Ecto neural progenitor cell (in vitro differentiated cells): ENCODE measurements at places on chromosomes 16 and 17.

GRCh38 chr16:29849505-29849904 lies 13.5 kb downstream of the CDIPT start:
- DNase-seq: no peak

DNA sequence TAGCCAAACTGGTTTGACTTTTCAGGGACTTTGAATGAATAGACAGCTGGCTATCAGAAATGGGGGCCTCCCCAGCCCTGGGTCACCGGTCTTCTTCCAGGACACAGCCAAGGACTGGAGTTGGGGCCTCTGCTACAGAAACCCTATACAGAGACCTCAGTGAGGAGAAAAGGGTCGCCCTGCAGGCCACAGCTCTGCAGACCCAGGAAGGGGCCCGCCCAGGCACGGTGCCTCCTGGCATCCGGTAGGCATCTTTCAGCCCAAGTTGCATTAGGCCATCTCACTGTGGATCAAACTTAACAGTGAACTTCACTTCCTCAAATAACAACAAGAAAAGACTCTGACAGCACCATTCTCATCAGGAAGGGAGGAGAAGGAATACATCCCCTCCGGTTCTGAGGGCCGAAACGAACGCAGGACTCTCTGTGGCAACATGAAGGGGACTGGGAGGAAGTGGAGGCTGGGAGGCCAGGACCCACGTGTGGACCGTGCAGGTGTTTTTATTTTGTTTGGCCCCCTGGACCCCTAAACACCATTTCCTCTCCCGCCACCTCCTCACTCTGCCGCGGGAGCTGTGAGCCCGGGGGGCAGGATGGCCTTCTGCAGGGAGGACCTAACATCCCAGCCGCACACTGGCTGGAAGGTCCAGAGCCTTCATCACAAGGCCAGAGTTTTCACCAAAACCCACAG lies 7.2 kb downstream of the SLC38A10 start:
- no peak for DNase-seq

- DNase-seq: no peak
Observed at GRCh38 chr16:46688101-46688653, 801 bp downstream of the VPS35 start.

DNA sequence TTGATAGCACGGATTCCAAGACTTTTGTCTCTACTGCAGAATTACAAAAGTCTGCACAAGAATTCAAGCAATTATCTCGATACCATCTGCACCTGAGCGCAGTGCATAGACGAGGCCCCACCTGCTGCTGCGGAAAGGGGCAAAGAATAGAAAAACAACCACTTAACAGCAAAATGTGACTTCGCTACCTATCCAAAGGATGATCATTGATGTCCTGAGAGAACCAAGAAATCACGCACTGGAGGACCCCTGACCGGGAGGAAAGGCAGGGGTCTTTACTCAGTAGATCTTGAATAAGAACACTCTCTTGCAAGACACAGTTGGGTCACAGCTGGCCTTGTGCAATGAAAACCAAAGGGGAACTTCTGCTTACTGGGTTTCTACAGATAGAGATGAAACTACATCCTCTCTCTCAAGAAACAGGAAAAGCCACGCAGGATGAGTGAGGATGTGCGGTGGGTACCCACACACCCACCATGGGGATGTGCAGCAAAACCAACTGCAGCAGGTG lies 147.4 kb upstream of the RPH3AL start:
- no peak for DNase-seq

DNA sequence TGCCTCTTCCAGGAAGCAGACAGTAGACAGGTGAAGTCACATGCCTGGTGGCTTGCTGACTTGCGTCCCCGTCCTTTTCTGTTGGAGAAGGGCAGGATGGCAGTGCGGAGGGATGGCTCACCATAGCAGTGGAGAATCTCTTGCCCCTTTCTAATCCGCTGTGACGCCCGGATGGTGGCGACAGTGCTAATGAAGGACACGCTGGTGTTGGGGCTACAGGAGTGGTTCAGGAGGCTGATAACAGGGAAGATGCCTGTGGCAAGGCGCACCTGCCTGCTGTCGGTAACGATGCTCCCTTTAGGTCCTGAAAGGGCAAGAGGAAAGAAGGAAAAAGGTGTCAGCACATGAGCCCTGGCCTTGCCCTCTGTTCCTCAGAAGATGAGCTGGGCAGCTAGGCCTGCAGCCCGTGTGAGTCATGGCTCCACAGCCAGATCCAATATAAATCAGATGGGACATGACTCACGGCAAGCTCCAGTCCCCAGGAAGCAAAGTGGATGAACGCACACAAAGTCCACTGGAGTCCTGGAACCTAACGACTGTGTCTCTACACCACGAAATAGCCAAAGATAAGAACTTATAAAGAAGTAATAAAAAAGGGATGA lies 25.5 kb downstream of the SERPINF1 start:
- no peak for DNase-seq

DNA sequence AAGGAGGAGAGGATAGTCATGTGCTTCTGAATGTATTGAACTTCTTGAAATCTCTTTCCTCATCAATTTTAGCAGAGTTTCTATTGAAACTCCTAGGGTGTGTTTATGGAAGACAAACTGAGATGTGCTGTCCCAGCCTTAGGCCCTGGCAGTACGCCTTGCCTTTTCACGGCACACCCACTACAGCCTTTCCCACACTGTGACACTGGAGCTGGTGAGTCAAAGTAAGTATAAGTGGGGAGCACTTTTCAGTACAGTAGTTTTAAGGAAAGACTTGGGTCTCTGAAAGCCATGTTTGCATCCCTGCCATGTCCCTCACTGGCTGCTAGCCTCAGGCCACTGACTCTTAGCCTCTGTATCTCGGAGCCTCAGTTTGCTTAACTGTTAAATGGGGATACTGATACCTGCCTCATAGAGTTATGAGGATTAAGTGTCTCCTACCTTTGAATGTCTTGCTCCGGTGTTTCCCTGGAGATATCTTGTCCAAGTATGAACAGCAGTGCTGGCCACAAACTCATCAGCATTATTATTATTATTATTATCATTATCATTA lies 144.7 kb upstream of the CRHR1 start:
- DNase-seq: no peak
